ENCODE measurements at places on chromosomes 7 and 10. TPM values are rescaled to one million over a fixed set of nuclear protein-coding genes. Genes with fewer than 3 reads are reported as not detected.

- DNase-seq: peak; percentile 68
Observed at GRCh38 chr10:35336921-35337823, 863 bp downstream of the CCNY start.

MSMB gene
- not detected for total RNA-seq

NUDT13 gene
- 2.5 TPM for total RNA-seq

GRCh38 chr10:101682172-101682825 lies 12.7 kb downstream of the FBXW4 start:
- DNase-seq: no peak

DNA sequence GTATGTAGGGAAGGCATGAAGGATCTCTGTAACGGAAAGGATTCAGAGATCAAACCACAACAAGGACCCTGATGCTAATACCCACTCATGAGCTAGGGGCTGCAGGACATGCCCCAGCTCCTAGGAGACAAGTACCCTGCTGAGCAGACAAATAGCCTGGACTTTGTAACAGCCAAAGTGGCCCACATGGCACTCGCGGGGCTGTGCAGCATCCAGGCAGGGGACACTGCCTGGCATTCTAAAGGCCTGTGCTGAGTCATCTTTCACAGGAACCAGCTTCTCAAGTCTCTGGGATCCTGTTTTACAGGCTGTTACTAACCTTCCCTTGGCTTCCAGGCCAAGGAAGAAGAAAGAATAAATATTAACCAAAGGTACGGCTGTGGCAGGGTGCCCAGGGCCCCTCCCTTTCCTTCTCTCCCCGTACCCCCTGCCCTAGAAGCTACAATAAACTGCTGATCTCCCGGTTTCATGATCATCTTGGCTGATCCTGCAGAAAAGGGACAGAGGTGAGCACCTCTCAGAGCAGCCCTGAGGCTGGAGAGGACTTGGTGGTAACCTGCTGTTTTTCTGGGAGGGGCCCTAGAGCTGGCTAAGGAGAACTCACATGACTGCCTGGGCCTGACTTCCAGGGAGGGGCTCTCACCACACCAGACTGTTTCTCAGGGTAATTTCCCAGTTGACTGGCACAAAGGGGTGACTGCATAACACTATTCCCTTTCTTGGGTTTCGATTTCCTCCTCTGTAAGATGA lies 4.2 kb upstream of the RPEL1 start:
- DNase-seq: peak; percentile 87

- no peak for DNase-seq
Observed at GRCh38 chr10:91838199-91838598, 40.0 kb downstream of the TNKS2 start.

- DNase-seq: no peak
Observed at GRCh38 chr7:47778153-47778661, 170.1 kb downstream of the PKD1L1 start.

WEE2 gene
- not detected for total RNA-seq

DNA sequence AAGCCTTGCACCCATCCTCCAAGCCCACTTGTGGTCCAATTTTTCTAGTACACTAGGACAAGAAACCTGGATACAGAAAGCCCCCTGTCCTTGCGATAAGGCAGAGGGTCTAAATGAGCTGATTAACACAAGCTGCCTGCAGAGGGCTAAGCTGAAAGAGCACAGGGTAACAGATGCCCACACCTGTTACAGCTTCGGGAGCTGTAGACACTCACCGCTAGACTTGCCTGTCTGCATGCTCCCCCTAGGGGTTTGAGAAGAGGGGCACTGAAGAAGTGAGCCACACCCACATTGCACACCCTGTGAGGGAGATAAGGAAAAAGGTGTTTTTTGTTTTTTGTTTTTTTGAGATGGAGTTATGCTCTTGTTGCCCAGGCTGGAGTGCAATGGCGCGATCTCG lies 386.5 kb upstream of the AUTS2 start:
- no peak for DNase-seq

DNA sequence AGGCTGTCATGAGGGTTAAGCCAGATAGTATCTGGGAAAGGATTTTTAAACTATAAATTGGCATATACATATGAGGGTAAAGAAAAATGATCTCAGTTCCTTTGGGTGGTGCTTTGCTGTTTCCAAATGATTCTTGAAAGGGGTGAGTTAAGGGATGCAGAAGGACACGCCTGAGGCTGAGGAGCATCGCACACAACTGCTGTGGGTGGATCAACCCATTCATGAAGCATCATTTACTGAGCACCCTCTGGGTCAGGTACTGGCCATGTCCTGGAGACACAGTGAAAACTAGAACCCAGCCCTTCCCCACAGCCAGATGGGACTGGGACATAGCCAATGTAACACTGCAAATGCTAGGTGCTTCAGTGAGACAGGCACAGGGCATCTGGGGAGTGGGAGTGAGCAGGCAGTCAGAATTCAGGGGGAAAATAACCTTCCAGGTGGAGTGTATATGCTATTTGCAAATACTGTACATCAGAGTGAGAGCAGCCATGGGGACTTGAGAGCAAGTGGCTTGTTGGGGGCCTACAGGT lies 112.1 kb downstream of the WDFY4 start:
- no peak for DNase-seq

- DNase-seq: no peak
Observed at GRCh38 chr10:71278691-71279588, 40.1 kb upstream of the SLC29A3 start.

DNA sequence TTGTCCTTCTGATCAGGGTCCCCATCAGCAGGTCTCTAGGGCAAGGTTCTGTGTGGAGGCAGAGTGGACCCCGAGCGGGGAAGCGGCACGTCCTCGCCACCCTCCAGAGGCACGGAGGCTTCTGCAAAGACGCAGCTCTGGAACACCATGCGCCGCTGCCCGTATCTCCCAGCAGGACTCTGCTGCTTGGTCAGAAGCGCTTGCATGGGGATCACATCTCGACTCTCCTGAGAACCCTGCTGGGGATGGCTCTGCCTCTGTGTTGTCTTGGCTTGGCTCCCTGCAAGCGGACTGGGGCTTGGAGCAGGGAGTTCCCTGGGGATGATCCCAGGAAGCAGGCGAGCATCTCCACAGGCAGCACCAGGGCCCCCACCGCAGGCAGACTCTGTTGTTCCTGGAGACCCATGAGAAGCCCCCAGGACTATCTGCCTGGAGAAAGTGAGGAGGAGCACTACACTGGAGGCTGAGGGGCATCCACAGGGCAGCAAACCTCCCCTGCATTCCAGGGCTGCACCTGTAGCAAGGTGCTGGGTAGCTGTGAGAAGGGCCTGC lies 520.5 kb downstream of the GLRX3 start:
- DNase-seq: no peak

C10orf90 gene
- not detected for total RNA-seq

CYP26C1 gene
- not detected for total RNA-seq

DNA sequence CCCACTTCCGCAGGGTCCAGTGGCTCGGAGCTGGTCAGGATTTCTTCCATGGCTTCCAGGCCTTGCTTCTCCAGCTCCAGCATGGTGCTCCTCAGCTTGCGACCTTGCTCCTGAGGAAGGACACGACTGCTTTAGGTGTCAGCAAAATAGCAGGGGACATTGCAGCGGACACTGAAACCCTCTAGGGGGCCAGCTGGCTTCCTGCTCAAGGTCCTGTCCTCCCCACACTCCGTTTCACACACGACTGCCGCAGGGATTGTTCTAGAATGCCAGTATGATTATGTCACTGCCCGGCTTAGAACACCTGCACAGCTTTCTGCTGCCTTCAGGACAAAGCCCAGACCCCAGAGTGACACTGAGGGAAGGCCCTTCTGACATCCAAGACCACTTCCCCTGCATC lies 65.6 kb downstream of the SCRN1 start:
- no peak for DNase-seq

GRCh38 chr10:26746061-26746460 lies 48.6 kb downstream of the PDSS1 start:
- DNase-seq: no peak

ATP6V0A4 gene
- not detected for total RNA-seq

EBLN1 gene
- not detected for total RNA-seq

- DNase-seq: no peak
Observed at GRCh38 chr7:87151729-87152111, 533 bp upstream of the DMTF1 start.

AKR1C3 gene
- 860 TPM for total RNA-seq

- DNase-seq: no peak
Observed at GRCh38 chr7:95526128-95526738, 40.5 kb downstream of the ASB4 start.

HOXA6 gene
- 23.9 TPM for total RNA-seq

DNA sequence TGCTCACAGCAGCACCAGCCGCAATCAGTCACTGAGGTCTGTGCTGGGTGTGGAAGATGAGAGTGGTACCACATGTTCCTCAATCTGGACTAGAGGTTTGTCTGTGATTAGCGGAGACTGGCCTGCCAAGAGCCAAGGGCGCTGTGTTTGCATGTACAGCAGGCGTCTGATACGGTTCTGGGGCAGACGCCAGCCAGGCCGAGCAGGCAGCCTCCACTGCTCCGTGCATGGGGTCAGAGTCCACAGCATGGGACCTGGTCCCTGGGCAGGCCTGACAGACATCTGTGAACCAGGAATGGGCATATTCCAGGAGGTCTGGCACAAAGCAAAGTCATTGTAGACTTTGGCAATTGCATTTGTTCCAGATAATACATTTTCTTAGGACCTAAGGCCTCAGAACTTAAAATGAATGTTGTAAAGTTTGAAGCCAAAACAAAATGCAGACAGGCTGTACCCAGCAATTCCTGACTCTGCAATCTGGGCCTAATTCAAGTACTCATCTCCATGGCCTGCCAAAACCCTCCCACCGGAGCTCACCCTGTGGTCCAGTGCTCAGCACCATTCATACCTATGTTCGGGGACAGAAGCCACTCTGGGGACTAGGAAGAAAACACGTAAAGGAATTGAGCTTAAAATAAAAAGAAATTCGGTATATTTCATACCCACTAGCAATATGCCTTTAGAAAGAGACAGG lies 50.0 kb upstream of the FAM20C start:
- DNase-seq: peak; percentile 86

BLVRA gene
- total RNA-seq: 2.8 TPM

DYNC1I1 gene
- total RNA-seq: 10.7 TPM

- DNase-seq: peak; percentile 37
Observed at GRCh38 chr10:88932539-88933256, 19.9 kb downstream of the ACTA2 start.

UNCX gene
- not detected for total RNA-seq

RNLS gene
- total RNA-seq: 24.5 TPM

All from Peyer's patch (tissue), 4 donors.